ENCODE measurements at places on chromosomes 4 and X. TPM values are rescaled to one million over a fixed set of nuclear protein-coding genes. Genes with fewer than 3 reads are reported as not detected.

PDGFC gene
- 17.0 TPM for total RNA-seq

FGF13 gene
- total RNA-seq, result not detected

DSPP gene
- not detected for total RNA-seq

ARHGAP36 gene
- total RNA-seq, result not detected

CENPVL1 gene
- total RNA-seq, result not detected

PPP4R3C gene
- total RNA-seq, result not detected

ARHGEF6 gene
- not detected for total RNA-seq

GPRIN3 gene
- 2.4 TPM for total RNA-seq

DGAT2L6 gene
- not detected for total RNA-seq

PRDM8 gene
- 7.0 TPM for total RNA-seq

CFP gene
- 0.56 TPM for total RNA-seq
